ENCODE measurements at places on chromosomes 4 and X.

GRCh38 chr4:111120191-111120590, 497.3 kb upstream of the PITX2 start:
- DNase-seq: no peak

GRCh38 chrX:46811121-46811520, 25.7 kb upstream of the RP2 start:
- no peak for DNase-seq

DNA sequence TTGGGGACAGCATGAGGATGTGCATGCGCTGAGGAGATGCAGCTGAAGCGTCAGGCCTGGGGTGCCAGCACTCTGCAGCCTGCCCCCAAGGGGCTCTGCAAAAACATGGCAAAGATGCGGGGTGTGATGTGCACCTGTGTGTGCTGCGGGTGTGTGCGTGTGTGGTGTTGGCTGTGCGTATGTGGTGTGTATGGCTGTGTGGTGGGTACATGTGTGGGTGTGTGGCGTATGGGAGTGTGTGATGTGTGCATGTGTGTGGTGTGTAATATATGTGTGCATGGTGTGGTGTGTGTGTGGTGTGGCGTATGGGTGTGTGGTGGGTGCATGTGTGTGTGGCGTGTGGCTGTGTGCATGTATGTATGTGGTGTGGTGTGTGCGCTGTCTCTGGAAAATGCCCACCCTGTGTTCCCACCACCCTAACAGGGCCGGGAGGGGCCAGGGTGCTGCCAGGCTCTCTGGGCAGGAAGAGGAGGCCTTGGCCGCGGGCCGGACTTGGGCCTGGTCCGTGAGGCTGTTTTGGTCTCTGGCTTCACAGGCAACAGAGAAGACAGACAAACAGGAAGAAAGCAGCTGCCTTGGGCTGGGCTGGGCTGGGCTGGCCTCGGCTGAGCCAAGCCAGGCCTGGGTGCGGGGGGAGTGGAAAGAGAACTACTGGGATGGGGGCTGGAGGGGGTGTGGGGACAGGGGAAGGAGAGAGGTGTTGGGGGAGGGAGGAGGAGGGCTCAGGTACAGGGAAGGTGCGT, 1.1 kb upstream of the AVPR2 start:
- DNase-seq: no peak

GRCh38 chr4:33176566-33176965, 2456.4 kb downstream of the PCDH7 start:
- no peak for DNase-seq

GRCh38 chr4:63233671-63234070, 1175.6 kb downstream of the TECRL start:
- no peak for DNase-seq

DNA sequence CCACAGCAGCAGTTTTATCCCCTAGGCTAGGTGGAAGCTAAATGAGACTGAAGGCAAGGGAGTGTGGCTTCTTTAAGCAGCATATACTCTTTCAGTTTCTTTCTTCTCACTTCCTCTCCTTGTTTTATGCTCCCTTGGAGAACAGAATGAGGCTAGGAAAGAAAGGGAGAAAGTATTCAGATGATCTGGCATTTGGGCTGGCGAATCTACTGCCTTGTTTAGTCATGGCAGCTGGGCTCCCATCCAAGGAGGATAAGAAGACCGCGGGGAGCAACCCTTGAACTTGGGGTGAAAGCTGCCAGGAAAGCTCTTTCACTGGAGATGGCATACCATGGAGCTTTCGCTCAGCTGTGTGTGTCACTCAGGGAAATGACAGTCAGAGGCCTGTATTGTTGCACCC, 72.1 kb downstream of the ARHGEF38 start:
- peak; percentile 10 for DNase-seq

DNA sequence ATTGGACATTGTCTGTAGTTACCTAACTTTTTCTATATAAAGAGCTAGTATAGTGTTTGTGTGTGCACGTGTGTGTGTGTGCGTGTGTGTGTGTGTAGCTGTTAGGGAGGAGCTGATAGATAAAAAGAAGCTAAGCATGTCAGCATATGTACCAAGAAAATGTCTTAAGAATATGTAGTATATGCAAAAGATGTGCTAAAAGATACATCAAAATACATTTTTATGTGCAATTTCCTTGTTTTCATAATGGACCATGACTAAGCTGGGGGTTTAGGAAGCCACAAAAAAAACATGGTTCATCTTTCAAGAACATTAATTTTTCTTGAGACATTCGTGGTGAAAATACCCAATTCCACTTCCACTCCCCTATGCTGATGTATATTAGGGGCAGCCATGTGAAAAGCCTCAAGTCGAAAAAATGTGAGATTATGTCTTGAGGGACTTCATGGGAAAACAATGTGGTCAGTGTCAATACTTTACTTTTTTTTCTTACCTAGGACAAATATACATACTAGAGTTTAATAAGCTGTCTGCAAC, 1599.7 kb downstream of the ARAP2 start:
- peak; percentile 62 for DNase-seq

- DNase-seq: no peak
Observed at GRCh38 chr4:158540125-158540907, 18.6 kb downstream of the RXFP1 start.

DNA sequence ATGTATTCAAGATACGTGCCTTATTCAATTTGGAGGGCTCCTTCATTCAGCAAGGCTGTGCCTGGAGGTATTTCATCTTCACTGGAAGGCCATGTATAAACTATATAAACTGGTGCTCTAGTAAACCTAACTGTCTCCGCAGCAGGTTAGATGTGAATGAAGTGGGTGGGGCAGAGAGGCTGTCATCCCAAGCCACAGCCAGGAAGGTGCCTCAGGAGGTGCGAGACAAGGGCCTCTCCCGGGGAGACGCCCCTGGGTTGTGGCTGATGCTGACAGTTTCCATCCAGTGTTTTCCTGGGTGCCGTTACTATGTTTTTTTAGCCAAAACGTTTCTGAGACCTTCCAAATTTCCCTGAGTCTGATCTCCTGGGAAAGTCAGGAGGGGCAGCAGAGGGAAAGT, 221.5 kb upstream of the RPL34 start:
- DNase-seq: no peak

DNA sequence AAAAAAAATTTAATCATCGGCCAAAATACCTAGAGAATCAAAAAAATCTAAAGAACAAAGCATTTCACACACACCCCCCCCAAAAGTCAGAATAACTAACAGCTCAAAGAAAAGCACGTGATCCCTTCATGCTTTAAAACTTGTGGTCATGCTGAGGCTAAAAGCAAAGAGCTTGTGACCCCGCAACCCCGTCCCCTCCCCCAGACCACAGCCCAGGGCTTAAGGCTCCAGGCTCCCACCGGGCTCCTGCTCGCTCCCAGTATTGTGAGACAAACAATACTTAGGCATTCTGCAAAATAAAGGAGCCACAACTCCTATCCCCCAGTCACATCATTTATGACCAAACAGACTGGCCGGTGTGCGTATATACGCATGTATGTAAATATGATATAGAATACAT, 62.1 kb upstream of the CCDC160 start:
- DNase-seq: no peak

GRCh38 chr4:177239477-177239876, 70.2 kb upstream of the NEIL3 start:
- DNase-seq: no peak

- no peak for DNase-seq
Observed at GRCh38 chr4:184447664-184448063, 26.7 kb downstream of the IRF2 start.

DNA sequence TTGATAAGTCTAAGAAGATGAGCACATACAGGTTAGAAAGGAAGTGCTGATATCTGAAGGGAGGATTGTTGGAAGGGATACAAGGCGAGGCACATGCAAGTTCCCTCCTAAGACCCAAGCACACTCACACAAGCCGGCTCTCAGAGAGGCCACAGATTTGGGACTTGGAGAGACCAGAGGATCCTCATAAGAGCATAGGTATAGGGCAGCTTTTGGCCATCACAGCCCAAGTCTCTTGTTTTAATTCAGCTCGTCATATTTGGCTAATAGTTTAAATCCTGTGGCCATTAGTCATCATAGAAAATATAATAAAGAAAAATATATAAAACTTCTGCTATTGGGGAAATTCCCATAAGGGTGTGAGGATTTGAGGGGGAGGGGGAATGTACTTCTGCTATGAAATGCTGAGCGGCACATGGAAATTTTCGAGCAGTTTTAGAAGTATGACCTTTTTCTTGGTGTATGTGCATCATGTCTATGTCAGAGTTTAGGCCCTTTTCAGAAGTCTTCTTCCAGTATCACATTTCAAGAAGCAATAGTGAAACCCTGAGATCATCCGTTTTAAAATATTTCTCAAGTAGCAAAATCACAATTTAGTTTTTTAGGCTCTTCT, 97.7 kb downstream of the NFKB1 start:
- no peak for DNase-seq

DNA sequence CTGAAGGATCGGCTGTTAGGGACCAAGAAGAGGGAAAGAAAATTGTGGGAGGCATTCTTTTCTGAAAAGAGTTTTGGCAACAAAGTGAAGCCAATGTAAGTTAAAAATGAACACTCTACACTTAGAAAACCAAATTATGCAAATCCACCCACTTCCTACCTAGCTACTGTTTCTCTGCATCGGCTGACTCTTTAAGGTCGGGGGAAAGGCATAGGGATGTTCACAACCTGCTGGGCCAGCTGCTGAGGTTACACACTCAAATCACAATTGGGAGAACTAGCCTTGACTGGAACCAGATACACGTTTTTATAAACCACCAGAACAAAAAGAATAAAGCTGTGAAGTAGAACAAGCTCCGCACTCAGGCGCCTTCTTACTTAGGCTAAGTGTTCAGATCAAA, 165.7 kb downstream of the LDB2 start:
- DNase-seq: no peak

DNA sequence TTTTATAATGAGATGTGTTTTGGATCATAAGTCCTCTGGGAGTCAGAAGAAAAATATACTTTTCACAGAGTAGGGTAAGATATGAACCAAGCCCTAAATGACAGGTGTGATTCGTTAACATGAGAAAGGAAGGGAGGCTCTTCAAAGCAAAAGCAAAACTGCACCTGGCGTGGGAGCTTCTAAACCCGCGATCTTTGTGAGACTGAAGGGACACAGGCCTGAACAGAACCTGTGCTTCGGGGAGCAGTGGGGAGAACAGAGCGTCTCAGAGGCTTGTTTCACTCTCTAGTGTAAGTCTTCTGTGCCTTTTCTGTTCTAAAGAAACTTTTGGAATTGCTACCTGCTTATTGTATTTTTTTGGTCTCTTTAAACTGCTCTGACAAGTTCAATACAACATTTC, 30.2 kb upstream of the CYP4V2 start:
- no peak for DNase-seq

- no peak for DNase-seq
Observed at GRCh38 chrX:38342853-38343778, 9.3 kb upstream of the OTC start.

DNA sequence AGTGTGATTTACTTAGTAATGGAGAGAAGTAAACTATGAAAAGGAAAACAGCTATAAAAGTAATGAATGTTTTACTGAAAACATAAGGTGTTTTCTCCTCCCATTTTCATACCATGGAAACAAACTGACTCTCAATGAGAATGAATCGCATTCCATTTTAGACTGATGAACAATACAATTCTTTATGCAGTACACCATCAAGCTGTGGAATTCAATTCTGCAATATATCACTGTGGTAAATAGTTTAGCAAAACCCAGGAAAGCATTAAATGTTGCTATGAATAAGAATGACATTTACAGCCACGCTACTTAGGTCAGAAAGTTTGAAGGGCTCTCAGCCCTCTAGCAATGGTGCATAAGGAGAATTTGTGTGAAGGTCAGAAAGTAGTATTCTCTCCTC, 7.4 kb downstream of the DCAF8L2 start:
- peak; percentile 20 for DNase-seq

DNA sequence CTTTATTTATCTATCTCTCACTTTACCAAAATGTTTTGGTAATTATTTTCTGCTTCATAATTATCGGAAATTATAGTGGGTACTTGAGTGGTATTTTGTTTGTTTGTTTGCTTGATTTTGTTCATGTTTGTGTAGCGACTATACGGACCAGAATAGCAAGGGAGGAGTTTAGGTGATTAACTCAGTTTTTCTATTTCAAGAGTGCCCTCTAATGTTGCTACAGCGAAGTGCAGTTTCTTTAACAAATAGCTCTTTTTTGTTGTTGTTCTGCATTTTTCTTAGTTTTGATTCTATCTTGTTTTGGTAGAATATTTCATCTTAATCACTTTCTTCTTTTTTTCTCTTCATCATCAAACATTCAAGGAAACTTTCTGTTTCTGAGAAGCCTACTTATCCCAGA, 40.8 kb upstream of the QRFPR start:
- no peak for DNase-seq

- DNase-seq: no peak
Observed at GRCh38 chr4:15293711-15294110, 134.1 kb upstream of the C1QTNF7 start.

DNA sequence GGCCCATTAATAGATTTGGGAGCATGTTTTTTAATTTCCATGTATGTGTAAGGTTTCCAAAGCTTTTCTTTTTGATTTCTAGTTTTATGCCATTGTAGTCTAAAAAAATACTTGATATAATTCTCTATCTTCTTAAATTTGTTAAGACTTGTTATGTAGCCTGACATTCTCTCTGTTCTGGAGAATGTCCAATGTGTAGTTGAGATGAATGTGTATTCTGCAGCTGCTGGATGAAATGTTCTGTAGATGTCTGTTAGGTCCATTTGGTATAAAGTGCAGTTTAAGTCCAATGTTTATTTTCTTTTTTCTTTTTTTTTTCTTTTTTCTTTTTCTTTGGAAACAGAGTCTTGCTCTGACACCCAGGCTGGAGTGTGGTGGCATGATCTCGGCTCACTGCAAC, 378.5 kb upstream of the MAD2L1 start:
- no peak for DNase-seq

GRCh38 chr4:123986268-123986798, 589.7 kb downstream of the SPRY1 start:
- DNase-seq: peak; percentile 93

GRCh38 chr4:76989391-76990061, 40.0 kb downstream of the SEPTIN11 start:
- no peak for DNase-seq

- no peak for DNase-seq
Observed at GRCh38 chr4:113950207-113950606, 29.2 kb downstream of the ARSJ start.

DNA sequence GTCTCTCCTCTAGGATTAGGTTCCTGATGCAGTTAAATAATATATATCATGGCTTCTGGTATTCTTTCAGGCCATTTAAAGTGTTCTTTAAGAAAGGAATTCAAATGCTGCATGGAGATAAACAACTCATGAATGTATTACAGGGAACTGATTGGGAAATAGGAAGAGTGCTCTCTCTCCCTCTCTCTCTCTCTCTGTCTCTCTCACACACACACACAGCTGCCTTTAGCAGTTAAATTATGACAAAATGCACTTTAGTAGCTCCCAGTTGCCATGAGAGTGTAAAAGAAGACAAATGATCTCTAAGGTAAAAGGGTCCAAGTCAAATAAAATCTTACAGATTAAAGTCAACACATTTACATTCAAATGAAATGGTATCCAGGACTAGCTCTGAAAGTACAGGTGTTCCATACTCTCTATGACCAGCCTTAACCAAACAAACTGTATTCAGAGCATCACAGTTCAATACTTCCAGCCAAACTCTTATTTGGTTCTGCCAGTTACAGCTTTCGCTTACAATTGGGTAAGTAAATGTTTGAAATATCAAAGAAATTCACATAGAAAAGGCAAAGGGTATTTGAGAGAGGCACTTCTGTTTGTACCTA, 94.7 kb upstream of the CXXC4 start:
- no peak for DNase-seq
